ENCODE measurements at places on chromosomes 16 and 17.

DNA sequence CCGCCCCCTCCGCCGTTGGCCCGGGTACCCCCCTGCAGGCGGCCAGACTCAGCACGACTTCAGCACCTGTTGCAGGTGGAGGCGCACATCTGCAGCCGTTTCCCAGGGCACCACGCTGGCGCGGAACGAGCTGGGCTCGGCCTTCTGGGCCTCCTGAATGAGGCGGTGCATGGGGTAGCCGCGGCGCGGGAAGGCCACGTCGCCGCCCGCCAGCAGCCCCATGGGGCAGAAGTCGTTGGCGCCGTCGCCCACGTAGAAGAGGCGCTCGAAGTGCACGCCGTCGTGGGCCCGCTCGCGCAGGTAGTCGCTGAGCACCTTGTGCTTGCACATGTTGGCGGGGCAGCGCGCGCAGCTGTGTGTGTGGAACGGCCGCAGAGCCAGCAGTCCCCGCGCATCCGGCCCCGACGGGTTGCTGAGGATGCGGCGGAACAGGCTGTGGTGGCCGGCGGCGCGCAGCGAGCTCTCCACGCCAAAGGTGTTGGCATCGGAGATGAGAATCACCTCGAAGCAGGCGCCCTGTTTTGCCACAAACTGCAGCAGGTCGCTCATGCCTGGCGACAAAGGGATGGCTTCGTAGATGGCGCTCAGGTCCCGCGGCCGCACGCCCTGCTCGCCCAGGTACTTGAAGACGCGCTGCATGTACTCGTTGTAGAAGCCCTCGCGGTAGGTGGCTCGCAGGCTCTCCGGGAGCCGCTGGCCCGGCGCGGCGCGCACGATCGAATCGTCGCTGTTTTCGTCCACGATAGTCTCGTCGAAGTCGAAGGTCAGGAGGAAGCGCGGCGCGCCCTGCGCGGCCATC, 6.2 kb downstream of the PHOSPHO1 start:
- DNase-seq: no peak

DNA sequence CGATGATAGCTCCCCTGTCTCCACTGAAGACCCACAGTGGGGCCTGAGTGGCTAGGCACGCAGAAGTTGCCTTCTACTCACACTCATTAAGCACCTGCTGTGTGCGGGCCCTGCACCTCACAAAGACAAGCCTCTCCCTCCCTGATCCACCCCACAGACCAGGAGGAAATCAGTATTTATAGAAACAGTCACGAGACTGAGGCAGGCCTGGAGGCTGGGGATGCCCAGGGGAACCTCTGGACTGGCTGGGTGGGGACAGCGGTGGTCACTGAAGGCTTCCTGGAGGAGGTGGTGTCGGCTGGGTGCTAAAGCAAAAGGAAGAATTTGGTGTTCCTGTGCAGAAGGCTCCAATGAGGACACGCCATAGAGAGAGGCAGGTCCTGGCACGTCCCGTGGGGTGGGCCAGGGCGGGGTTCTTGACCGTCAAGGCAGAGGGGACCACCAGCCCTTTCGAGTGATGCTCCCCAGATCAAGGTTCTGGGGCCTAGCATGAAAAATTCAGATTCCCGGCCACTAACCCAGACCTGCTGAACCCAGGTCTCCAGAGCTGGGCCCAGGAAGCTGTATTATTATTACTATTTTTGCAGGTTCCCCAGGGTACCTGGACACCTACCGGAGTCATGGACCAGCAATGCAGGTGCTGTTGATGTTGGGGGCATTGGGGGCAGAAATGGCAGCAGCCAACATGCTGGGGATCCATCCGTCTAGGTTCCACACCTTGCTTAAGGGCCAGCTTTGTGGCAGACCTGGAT, 23.0 kb downstream of the PPL start:
- no peak for DNase-seq

DNA sequence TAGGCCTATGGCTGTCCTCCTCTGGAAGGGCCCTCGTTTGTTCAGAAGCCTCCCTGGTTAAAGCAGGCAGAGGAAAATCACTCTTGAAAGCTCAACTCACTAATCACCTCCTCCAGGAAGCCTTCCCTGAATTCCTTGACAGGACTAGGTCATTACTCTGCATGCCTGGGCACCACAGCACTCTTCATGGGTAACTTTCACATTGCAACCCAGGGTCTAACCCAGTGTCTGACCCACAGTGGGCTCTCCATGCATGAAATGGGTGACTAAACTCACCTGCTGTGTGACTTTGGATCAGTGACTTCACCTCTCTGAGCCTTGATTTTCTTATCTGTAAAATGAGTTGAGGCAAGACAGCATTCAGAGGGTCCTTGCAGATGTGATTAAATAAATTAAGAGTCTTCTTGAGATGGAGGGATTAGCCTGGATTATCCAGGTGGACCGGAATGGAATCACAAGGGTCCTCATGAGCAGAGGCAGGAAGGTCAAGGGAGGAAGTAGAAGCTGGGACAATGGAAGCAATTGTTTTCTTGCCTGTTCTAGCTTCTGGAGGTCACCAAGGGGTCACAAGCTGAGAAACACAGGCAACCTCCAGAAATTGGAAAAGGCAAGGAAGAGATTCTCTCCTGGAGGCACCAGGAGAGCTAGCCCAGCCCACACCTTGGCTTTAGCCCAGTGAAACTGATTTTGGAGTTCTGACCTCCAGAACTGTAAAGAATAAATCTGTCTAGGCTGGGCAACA, 3.8 kb upstream of the RAI1 start:
- no peak for DNase-seq

GRCh38 chr17:74467221-74467951, 952 bp downstream of the CD300A start:
- DNase-seq: no peak

DNA sequence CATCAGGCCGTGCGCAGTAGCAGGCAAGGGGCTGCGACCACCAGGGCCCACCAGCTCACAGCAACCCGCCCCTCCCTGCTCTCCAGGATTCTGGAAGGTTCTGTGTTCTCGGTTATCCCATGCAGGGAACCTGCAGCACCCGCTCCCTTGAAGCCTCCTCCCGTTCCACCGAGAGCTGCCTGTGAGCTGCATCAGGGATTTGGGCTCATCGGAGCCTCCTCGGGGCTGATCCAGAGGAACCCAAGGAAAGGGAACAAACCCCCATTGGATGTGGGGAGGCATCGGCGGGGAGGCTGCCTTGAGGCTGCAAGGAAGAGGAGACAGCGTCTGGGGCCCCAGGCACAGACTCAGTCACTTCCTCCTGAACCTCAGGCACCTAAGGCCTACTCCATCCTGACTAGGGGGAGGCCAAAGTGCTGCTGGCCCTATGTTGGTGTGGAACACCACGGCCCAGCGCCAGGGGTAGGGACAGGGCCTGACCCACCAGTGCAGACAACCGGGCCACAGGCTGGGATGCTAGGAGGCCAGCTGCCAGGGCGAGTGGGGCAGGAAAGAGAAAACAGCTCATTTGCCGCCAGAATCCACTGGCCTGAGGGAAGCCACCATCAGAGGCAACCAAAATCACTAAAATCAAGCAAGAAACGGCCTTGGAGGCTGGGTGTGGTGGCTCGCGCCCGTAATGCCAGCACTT, 14.4 kb upstream of the LGALS3BP start:
- DNase-seq: no peak

GRCh38 chr16:87210894-87211293, 106.3 kb downstream of the C16orf95 start:
- DNase-seq: no peak

DNA sequence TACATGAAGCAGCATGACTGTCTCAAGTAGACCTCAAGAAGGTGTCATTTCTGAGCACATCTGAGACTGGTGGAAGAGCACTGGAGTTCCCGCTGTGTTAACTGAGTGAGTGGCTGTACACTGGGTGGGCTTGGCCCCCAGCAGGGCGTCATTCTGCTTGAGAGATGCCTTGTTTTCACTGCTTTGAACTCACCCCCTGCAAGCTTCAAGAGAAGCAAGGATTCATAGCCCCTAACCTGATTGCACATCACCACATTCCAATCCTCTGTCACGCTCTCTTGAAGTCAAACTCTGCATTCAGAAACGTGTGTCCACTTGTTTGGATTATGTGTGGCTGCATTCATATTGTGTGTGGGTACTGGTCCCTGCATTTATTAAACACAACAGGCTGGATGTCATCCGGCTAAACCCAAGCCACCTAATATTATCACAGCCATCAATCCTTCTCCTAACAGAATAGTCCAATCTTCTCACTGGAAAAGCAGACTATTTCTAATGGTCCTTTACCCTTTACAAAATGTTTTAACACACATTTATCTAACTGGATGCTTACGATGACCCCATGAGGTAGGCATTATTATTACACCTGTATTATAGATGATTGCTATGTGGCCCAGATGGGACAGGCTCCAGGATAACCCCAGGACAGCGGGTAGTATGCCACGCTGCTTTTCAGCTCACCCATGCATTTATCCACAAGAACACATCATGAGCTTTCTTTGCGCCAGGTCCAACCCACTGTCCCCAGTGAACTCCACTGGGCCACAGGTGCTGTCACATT, 76.3 kb downstream of the USP31 start:
- no peak for DNase-seq

GRCh38 chr17:81664051-81664470, 2.3 kb downstream of the OXLD1 start:
- no peak for DNase-seq

GRCh38 chr17:81483085-81483861, 29.3 kb downstream of the ACTG1 start:
- no peak for DNase-seq

- DNase-seq: no peak
Measured at GRCh38 chr17:75090871-75091854, 3.4 kb downstream of the SLC16A5 start.

- DNase-seq: no peak
Measured at GRCh38 chr16:22126037-22126558, 33.8 kb downstream of the VWA3A start.

- no peak for DNase-seq
Measured at GRCh38 chr17:8064561-8065019, 22.9 kb downstream of the ALOX12B start.

- no peak for DNase-seq
Measured at GRCh38 chr16:76946879-76947278, 244.1 kb upstream of the MON1B start.

- no peak for DNase-seq
Measured at GRCh38 chr16:78516006-78516736, 416.7 kb downstream of the WWOX start.

- no peak for DNase-seq
Measured at GRCh38 chr16:78706637-78707036, 607.2 kb downstream of the WWOX start.

DNA sequence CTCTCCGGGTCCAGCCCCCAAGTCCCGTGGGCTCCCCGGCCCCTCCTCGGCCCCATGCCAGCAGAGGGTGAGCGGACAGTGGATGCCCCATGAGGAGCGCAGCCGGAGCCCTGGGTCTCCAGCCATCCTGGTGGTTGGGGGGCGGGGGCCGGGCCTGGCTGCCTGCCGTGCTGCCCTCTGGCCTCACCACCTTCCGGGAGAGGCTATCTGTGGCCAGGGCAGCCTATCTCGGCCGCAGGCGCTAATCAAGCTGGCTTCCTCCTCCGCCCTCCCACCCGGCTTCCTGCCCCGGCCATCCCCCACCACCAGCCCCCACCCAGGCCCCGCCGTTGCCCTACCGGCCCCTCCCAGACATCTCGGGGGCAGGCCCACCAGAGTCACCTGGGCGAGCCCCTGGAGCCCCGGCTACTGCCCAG, 46.8 kb downstream of the ZFPM1 start:
- no peak for DNase-seq

DNA sequence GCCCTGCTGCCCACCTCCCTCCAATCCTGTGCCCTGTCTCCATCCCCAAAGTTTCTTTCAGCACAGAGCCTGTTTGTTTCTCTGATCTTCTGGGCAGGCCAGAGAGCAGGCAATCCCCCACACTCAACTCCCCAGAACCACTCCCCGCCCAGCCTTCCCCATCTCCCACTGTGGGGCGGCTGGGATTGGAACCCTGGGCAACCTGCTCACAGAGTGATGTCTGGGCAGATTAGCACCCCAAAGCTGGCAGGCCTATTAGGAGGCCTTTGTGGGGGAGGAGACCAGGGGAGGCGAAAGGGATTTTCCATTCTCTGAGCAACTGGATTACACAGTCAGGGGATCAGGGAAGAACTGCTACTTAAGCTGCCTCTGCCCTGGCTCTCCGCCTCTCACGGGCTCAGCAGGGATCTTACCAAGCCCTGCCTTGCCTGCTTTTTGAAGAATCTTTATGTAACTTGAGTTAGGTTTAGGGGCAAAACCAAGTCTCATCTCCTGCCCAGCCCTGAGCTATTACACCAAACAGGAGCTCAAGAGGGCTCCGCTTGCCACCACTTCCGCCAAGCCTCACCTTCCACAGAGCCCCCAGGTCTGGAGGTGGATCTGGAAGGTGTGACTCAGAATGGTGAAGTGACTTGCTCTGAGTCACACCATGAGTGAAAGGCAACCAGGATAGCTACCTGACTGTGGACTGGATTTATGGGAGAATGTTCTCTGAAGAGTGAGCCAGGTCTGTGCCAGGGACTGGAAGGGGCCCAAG, 16.0 kb upstream of the LHX1 start:
- DNase-seq: no peak

DNA sequence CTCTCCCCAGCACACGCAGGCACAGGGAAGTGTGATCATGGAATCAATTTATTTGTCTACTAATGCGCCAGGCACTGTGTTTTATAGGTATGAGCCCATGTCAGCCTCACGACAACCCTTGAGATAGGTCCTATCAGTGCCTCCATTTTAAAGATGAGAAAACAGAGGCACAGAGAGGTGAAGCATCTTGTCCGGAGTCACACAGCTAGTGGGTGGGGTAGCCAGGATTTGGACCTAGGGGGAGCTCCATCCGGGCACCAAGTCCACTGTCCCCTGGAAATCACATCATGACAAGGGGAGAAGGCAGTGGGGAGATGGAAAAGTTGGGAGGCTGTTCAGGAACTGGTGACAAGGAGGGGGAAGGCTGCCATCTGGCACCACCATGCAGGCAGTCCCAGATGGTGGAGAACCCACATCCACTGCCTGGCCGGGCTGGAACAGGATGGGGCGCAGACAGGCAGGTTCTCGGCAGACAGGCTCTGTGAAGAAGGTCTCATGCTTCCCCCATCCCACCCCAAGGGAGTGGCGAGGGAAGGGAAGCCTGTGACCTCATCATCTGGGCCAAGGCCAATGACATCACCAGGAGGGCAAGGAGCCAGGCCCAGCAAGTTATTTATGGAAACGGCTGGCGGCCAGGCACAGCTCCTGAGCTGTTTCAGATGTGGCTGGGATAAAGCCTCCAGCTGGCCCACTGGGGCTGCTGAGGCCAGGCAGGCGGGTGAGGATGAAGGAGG, 126.0 kb upstream of the SDK2 start:
- peak; percentile 98 for DNase-seq

- no peak for DNase-seq
Measured at GRCh38 chr17:72205357-72205756, 84.5 kb downstream of the SOX9 start.

- no peak for DNase-seq
Measured at GRCh38 chr17:7352910-7353635, 1.1 kb downstream of the KCTD11 start.

Data from NCI-H446 (cell line).